Stimulated activated CD8-positive, alpha-beta memory T cell treated with anti-CD3 and anti-CD28 coated beads, Interleukin-4, amount 100 ng/mL, for 24 hours (primary cell): ENCODE measurements at places on chromosomes 11 and 22.
A peak's percentile ranks its signal among the peaks of the same experiment; 100 is the strongest.

- no peak for DNase-seq
Measured at GRCh38 chr11:107043242-107044006, 25.1 kb upstream of the GUCY1A2 start.

DNA sequence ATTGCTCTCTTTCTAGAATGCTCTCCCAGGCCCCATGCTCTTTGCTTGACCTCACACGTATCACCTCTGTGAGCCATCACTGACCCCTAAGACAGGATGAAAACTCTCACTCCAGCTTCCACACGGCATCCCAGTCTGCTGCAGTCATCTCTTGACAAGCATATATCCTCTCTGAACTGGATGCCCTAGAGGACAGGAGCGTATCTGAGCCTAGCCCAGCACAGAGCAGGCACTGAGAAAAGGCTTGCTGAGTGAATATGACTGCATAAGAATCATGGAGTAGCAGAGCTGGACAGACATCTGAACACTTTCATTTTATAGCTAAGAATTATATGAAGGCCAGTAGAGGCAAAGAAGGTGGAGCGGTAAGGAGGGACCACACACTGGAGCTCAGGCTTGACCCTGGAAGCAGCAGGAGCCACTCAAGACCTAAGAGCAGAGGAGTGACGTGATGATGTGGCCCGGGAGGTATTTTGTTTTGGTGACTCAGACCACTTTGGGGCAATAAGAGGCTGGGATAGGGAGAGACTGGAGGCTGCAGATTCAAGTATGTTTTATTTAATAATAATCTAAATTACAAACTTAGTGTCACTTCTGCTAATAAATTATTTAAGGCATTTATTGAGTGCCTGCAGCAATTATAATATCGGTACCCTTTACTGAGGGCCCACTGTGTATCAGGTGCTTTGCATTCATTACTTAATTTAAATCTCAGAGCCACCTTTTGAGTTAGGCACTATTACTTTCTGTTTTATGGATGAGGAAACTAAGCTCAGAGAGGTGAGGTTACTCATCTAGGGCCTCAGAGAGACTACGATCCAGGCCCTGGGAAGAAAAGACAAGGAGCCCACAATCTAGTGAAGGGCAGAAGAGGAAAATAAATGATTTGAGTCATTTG is 42.6 kb downstream of the MAP6 start:
- no peak for DNase-seq

DNA sequence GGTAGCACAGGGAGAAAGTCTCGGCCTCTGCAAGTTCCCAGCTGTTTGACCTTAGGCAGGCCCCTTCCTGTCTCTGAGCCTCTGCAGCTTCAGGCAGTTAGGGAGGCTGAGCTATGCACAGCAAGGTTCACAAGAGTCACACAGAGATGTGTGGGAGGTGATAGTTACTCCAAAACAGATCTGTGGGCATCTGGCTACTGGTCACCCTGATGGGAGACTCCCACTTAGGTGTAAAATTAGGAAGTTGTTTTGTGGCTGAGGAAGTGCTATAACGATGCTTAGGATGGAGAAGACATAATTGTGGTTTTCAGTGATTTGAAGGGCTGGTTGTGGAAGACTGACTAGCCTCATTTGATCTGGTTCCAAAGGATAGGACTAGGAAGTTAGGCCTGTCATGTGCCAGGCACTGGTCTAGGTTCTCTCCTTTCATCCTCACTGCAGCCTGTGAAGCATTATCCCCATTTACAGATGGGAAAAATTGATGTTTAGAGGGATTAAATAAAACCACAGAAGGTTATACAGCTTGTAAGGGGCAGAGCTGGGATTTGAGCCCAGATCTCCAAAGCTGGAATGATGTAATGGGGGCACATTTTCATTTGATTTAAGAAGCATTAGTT is 13.5 kb downstream of the ACO2 start:
- DNase-seq: no peak

GRCh38 chr11:120324932-120325810 is at the start of gene TLCD5:
Gene TLCD5, plus strand, starts transcription at chr11:120325299. Its CDS starts 2,143 bp downstream, at chr11:120327442.
- DNase-seq: no peak

- no peak for DNase-seq
Measured at GRCh38 chr11:69215784-69216415, 60.2 kb downstream of the SMIM38 start.

GRCh38 chr11:110345743-110346142 is 49.3 kb upstream of the RDX start:
- DNase-seq: no peak

GRCh38 chr11:8192896-8193209 is 24.0 kb upstream of the RIC3 start:
- DNase-seq: no peak

- no peak for DNase-seq
Measured at GRCh38 chr11:109026891-109027489, 362.1 kb downstream of the DDX10 start.

DNA sequence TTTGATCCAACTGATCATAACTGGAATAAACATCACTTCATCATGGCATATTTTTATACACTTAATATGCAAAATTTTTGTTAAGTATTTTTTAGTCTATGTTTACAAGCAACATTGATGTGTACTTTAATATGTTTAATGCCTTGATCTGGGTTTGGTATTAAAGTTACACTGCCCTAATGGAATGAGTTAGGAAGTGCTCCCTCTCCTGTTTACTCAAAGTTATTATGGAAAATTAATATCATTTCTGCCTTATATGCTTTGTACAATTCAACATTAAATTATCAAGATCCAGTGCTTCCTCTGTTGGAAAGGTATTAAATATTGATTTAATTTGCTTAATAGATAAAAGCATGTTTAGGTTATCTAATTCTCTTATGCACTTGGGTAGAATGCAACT is 927.3 kb upstream of the RAG2 start:
- DNase-seq: no peak

DNA sequence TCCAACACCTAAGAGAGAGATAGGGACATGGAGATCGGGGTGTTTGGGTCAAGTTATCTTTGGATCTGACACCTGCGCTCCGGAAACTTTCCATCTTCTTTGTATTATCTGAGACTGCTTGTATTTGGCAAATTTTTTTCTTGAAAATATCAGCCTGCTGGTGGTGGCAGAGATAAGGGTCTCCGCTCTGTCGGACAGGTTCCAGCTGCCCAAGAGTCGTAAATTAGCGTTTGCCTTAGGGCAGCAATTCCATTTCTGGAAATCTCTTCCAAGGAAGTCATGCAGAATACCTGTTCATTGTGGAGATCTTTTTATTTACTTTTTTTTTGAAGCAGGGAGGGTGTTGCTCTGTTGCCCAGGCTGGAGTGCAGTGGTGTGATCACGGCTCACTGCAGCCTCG is 19.5 kb upstream of the CSNK1E start:
- no peak for DNase-seq

DNA sequence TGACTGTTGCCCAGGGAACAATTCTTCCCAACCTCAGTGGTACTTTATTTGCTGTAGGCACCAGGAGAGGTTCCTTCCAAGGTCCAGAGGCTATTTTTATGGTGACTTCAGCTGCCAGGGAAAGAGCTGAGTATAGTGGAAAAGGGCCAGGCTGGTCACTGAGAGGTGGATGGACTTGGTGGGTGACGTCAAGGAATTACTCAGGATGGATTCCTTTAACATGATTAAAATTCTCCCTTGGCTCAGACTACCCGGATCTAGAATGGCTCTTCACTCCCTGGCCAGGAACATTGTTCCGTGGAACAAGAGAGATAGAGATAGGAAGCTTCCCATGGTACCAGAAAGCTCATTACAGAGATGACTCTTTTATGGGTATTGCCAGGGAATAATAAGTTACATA is 8.7 kb upstream of the CALCA start:
- no peak for DNase-seq

GRCh38 chr22:27420817-27421361 is 380.7 kb downstream of the MN1 start:
- no peak for DNase-seq

GRCh38 chr22:23826510-23827350 is 12.1 kb downstream of the DERL3 start:
- DNase-seq: no peak

- no peak for DNase-seq
Measured at GRCh38 chr11:76237914-76238313, 31.6 kb upstream of the WNT11 start.

DNA sequence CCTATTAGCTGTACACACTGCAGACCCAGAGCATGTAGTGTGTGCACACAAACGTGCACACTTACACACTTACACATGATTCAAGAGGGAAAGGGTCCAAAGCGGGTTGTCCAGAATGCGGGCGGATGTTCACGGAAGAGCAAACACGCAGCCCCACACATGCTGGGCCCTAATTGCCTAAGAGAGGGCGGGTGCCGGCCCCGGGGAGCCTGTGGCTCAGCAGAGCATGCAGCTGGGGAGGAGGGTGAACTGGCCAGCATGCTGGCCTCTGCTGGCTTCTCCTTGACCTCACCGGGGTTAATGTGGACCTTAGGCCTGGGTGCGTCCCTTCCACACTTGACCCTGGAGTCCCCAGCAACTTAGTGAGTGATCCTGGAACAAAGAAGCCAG is 816.3 kb downstream of the BRD1 start:
- no peak for DNase-seq

DNA sequence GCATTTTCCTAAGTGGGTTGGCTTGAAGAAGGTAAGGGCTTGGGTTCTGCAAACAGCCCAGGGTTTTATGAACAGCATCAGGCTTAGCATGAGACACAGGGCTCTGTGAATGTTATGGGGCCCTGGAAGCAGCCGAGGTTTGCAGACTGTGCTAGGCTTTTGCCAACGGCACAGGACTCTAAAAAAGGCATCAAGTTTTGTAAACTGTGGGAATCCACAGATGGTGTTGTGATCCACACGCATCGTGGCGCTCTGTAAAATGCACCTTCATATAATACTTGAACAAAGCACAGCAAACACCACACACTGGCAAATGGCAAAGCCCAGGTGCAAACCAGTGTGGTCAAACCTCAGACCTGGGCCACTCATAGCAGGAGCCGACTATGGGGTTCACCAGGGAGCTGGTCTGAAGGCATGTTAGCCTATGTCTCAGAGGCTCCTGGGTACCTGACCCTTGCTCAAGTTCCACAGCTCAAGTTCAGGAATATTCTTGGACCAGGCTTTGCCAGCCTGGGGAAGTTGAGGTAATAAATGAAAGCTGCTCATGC is 2.4 kb upstream of the SLCO2B1 start:
- no peak for DNase-seq

DNA sequence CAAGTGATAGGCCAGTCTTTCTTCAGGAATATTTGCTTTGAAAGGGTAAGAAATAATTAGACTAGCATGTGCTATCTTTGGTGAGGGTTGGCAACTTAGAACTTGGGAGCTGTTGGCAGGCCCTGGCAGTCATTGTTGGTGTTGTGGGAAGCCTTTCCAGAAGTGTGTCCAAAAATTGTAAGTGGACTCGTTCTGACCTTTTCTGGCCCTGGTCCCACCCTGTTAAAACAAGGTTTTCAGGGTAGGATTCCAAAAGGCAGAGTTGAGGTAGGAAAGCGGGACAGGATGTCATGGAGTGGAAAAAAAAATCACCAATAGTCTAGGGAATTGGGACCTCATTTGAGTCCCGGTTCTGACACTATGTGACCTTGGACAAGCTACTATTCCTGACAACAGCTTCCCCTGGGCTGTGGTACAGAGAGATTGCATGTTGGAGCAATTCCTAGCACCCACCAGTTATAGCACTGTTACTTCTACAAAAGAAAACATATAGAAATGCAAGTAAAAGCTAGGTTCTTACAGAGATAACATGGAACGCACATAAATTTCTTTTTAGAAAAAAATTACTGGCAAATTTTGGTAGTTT is 299.3 kb upstream of the DDI1 start:
- no peak for DNase-seq

DNA sequence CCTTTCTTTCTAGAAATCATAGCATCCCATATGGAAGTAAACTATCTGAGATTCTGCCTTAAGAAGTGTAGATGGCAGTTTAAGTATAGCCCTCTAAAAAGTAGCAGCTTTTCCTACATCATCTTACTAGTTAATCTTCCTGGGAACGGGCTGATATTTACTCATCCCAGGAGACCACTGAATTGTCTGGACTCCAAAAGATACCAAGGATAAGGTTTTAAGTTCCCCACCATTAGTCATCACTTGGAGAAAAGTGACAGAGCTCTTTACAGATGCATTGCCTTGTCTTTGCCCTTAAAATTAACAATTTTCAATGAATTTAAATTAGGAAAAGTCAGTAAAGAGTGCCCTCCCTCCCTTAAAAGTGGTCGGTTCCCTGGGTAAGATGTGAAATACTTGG is 129.5 kb downstream of the MAML2 start:
- no peak for DNase-seq

DNA sequence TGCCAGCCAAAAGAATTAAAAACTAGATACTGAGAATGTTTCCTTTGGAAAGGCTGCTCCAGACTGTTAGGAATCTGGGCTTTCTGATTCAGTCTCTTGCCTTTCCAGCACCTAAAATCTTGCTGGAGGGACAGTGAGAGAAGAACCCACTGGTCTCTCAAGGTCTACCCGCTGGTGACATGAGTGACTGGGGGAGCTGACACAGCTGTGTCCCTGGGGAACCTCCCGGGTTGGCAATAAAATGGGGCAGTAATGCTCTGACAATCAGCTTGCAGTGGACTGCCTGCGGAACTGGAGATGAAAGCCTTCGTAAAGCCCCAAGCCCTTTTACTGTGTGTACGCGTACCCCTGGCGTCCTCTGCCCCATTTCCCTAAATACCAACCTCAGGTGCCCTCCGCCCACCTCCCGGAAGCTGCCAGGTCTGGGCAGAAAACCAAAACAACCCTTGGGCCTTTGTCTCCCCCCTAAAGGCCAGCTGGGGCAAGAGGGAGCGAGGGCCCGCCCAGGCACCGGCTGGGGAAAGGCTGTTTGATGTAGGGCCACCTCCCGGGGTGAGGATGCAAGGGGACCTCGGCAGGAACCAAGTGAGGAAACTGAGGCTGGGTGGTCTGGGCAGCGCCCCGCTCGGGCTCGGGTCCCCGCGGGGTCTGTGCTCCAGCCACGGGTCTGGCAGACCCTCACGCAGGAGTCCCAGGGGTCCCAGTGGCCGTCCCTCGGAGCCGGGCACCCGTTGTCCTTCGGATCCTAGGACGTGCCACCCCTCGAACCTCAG is 741 bp downstream of the CARS1 start:
- DNase-seq: no peak

- DNase-seq: no peak
Measured at GRCh38 chr11:1682225-1682905, 14.6 kb upstream of the KRTAP5-6 start.

GRCh38 chr11:5247472-5248192 is 2.0 kb downstream of the HBG1 start:
- no peak for DNase-seq

GRCh38 chr22:43521716-43522115 is 109.9 kb downstream of the MPPED1 start:
- no peak for DNase-seq

- DNase-seq: peak; percentile 80
Measured at GRCh38 chr11:798093-798713, at the start of gene SLC25A22. Gene SLC25A22, minus strand, starts transcription at chr11:798281. Its CDS starts 3,275 bp downstream, at chr11:795006.

- DNase-seq: no peak
Measured at GRCh38 chr11:35277827-35278226, 138.9 kb downstream of the CD44 start.

DNA sequence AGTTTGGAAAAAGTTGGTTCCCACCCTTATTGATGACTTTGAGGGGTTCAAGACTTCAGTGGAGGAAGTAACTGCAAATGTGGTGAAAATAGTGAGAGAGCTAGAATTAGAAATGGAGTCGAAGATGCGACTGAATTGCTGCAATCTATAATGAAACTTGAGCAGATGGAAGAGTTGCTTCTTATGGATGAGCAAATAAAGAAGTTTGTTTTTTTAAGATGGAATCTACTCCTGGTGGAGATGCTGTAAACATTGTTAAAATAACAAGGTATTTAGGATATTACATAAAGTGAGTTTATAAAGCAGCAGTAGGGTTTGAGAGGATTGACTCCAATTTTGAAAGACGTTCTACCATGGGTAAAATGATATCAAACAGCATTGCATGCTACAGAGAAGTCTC is 64.2 kb upstream of the GRK2 start:
- DNase-seq: no peak

GRCh38 chr11:1949302-1949701 is 2.2 kb downstream of the MRPL23 start:
- no peak for DNase-seq
